ENCODE measurements at places on chromosomes 5 and 9. TPM values are rescaled to one million over a fixed set of nuclear protein-coding genes. Genes with fewer than 3 reads are reported as not detected.

DNA sequence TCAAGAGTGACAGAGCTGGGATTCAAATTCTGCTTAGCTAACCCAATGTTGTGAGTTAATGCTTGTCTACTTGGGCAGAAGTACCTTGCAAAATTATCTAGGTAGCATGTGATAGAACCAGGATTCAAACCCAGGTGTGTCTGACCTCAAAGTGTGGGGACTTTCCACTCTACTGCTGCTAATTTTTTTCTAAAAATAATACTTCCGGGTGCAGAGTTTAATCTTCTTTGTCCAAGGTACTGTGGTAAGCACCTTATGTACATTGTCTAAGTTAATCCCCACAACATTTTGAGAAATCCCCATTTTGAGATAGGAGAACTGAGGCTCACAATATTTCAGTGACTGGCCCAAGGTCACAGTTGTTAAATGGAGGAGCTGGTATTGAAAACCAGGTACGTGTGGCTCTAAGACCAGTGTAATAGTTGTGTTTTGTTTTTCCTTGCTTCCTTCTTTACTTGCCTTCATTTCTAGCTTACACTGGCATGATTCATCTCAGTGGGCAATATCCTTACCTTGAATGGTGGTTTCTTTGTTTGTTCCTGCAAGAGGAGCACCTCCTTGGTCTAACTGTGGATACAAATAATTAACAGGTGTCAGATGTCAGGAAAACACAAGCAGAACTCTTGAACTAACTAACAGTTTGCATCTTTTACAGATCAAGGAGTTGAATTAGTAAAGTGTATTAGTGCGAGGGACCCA lies 7.5 kb downstream of the ALDOB start:
- no peak for DNase-seq

DNA sequence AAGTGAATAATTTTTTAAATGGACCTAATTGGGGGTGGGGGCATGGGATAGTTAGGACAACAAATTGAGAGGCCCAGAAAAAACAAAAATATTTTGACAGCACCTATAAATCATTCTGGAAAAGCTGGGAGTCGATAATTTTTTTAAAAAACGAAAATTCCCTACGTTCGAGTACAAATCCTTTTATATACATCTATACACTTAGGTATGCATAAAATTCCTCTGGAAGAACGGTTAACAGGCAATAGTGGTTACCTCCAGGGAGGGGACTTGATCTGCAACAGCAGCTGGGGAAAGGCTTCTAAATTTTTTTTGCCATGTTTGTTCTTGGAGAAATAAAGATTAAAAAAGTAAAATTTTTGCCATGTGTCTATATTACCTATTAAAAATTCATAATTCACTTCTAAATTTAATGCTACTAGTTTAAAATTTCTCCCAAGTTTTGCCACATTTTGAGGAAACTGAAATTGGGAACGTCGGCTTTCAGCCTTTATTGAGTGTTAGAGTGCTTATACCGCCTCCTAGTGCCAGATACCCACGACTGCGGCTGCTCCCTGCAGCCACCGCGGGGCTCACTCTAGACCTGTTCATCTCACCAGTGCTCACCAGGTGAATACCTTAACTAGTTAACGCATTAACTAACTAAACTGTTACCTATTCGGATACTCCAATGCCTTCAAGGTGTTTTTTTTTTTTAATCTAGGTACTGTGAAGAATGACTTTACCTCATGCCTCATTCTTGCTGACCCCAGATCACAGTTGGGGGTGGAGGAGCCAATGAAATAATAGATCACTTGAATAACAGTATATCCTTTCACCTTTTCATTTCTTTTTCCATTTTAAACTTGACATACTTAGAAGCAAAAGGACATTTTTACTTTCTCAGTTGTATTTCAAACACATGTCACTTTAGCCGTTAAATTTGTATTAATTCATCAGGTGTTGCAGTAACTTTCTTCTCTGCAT lies 1.8 kb upstream of the BHMT start:
- DNase-seq = no peak

- DNase-seq = no peak
Measured at GRCh38 chr5:108003178-108003577, 332.4 kb upstream of the EFNA5 start.

GRCh38 chr5:10432059-10433008 lies 9.3 kb upstream of the ROPN1L start:
- DNase-seq = no peak

The FAM163B gene
- not detected for total RNA-seq

DNA sequence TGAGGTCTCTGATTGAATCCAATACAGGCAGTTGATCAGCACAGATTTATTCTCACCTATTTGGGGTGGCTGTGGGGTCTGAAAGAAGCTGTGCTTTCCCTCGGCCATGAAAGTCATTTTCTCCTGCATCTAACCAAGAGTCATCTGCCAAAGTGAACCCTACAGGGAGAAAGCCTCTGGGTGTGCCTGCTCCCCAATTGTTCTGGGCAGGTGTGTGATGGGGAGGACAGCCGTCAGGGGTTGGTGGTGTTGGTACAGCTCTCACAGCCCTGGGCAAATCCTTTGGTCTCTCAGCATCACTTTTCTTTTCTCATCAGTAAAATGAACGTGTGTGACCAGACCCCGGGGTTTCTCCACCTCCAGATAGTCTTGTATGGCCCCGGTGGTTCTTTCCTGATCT lies 2.5 kb downstream of the PHF2 start:
- DNase-seq = no peak

- no peak for DNase-seq
Measured at GRCh38 chr9:134490446-134490845, 151.2 kb upstream of the COL5A1 start.

The CYLC2 gene
- total RNA-seq = not detected
